ENCODE measurements at places on chromosomes 13 and 19.

DNA sequence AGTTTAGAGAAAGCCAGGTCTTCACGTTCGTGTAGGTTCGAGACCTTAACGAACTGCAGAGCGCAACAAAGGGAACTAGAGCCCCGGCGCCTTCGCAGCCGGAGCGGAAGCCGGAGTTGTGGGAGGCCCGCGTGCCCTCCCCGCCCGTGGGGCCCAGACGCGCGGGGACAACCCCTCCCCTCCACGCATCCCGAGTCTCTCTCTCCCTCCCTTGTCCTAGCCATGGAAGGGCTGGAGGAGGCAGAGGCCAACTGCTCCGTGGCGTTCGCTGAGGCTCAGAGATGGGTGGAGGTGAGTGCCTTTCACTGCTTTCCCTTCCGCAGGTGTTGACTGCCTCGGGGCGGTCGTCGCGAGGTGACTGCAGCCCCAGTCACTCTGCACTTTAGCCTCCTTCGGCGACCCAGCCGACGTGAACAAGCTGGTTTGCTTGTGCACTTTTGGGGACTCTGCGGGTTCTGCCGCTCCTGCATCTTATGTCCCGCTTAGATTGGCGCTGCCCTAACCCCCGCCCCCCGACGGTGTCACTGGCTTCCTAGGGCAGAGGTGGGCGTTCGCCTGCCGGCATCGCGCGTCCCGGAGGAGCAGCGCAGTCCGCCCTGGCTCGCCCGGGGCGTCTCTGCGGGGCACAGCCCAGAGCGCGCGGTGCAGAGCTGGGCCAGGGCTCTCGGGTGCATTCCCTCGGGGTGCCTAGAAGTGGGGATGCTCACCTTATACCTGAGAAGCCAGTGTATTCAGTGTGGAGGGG lies 478 bp downstream of the LMO7 start:
- DNase-seq = peak; percentile 29

DNA sequence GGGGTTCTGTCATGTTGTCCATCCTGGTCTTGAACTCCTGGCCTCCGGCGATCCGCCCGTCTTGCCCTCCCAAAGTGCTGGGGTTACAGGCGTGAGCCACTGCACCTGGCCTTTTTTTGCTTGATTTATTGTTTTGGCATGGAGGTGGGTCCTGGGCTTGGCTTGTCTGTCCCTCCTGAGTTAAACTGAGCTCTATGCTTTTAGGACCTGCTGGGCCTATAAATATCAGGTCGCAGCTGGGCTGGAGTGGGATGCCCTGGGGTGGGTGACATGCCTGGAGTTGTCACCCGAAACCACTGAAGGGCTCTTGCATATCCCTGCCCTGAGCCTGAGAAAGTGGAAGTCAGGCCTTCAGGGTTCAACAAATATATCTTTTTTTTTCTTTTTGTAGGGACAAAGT lies 5.5 kb downstream of the ARRDC5 start:
- no peak for DNase-seq

DNA sequence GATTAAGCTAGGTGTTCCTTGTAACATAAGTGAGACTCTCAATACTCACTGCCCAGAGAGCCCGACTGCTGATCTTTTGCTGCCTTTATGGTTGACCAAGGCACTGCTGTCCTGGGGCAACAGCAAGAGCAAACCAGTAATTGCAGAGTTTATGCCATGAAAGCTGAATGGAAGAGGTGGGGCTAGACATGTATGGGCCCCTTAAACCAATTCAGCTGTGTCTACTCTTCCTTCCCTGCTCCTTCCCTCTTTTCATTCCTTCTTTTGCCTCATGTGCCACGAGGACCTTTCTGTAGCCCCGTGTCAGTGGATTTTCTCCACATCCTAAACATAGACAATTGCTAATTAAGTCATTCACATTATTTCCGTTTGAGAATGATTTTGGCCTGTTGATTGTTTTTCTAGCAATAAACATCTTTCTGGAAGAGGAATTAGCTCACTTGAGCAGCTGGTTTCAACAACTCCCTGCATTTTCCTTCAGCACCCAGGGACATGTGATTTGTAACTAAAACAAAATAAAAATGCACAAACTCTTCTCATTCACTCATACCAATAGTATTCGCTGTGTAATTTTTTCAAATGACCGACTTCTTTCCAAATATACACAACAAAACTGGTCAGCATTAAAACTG lies 40.5 kb downstream of the RAP2A start:
- DNase-seq = no peak

- no peak for DNase-seq
These were observed 490.0 kb downstream of the GPC6 start for GRCh38 chr13:93716623-93717022.

DNA sequence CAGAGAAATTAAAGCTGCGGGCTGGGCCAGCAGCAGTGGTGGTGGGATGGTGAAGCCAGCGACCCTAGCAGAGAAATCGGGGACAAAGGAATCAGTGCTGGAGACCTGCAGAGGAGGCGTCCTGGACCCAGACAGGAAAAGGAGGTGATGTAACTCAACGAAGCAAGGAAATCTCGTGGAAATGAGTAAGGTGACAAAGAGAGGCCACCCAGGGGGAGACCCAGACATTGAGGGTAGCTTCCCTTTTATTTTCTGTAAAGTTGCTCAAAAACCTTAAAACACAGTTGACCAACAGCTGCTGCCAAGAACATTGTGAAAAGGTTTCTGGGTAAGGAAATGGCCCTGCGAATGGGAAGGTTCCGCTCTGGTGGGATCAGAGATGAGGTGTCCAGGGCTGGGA lies 13.3 kb upstream of the RETN start:
- peak; percentile 98 for DNase-seq

DNA sequence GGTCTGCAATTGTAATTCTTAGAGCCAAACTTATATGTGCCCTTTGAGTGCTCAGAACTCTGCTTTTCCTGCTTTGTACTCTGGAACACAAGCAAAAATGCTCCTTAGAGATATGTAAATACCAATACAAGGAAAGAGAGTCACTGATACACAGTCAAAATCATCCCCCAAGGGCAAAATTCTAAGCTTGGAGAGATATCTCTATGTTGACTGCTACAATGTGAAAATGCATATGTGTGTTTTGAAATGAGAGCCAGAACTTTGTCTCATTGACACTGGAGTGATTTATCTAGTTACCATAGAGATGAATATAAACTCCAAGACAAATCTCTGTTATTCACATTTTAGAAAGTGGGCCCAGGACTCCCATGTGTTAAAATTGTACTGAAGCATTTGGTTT lies 494.8 kb upstream of the SLITRK1 start:
- DNase-seq = no peak

DNA sequence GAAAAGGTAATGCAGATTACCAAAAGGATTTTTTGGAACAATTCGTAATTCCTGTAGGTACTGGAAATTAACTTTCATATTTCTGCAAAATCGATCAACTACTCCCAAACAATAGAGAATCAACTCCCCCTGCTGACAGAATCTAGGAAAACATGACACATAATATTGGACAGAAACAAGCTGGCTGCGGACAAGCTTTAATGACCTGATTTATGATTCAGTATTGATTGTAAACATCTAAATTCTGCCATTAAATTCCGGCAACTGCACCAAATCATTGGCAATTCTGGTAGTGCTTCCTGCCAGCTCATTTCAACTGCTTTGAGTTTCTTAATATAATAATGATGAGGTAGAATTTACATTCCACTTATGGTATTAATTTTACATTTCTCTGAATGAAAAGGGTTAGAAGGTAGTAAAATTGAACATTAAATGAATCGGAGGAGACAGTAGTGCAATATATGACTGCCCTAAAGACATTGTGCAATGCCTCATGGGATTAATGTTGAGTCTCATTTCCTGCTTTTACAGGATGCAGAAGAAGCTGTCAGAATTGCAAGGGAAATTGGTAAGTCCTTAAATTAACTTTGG lies 146.5 kb downstream of the PCCA start:
- DNase-seq = peak; percentile 81

DNA sequence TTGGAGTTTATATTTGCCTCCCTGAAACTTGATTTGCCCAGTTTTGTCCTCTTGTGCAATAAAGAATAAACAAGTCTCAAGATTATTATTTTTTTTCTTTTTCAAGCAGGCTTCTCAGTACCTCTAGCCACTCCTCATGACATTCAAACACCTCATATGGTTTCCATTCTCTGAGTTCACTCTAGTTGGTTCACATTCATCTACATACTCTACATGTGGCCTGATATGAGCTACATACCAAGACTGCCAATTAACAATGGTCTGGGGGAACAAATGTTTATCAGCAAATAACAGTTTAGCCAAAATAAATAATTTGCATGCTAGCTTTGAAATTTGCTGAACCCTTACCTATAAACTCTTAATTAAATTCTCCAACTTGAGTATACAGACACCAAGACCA lies 22.5 kb downstream of the KCNRG start:
- no peak for DNase-seq

GRCh38 chr13:69817333-69817869 lies 290.2 kb upstream of the ATXN8OS start:
- no peak for DNase-seq

DNA sequence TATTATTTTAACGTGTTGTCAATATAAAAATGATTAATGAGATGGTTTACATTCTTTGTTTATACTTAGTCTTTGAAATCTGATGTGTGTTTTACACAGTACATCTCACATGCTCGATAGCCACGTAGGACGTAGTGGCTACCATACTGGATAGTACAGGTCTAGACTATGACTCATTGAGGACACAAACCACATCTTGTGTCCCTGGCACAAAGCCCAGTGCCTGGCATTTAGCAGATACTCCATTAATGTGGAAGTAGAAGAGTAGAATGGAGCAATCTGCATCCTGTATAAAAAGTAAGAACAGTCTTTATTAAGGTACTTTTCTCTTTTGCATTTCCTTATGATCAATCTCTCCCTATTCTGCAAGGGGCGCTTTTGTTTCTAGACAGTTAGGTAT lies 49.0 kb upstream of the FRY start:
- DNase-seq = peak; percentile 85

- DNase-seq = no peak
These were observed 219.9 kb downstream of the SPRY2 start for GRCh38 chr13:80121038-80121437.

- DNase-seq = no peak
These were observed 39.0 kb downstream of the RCBTB2 start for GRCh38 chr13:48493851-48494250.

- no peak for DNase-seq
These were observed 167.8 kb downstream of the ZNF536 start for GRCh38 chr19:30539981-30540380.

GRCh38 chr13:60689571-60689970 lies 292.6 kb downstream of the TDRD3 start:
- DNase-seq = no peak

DNA sequence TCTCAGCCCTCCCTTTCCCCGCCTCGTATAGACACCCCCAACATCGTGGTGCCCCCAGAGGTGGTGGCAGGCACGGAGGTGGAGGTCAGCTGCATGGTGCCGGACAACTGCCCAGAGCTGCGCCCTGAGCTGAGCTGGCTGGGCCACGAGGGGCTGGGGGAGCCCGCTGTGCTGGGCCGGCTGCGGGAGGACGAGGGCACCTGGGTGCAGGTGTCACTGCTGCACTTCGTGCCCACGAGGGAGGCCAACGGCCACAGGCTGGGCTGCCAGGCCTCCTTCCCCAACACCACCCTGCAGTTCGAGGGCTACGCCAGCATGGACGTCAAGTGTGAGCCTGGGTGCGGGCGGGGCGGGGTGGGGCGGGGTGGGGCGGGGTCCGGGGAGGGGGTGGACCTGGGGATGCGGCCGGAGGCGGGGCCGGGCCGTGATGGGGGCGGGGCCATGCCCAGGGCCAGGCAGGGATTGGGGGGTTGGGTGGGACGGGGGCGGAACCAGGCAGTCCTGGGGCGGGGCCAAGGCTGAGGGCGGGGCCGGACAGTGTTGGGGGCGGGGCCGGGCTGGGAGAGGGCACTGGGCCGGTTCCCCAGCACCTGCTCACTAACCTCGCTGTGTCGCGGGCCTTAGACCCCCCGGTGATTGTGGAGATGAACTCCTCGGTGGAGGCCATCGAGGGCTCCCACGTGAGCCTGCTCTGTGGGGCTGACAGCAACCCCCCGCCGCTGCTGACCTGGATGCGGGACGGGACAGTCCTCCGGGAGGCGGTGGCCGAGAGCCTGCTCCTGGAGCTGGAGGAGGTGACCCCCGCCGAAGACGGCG lies 7.8 kb downstream of the MAG start:
- no peak for DNase-seq

- no peak for DNase-seq
These were observed 4.0 kb downstream of the PTBP1 start for GRCh38 chr19:801030-801860.

- DNase-seq = no peak
These were observed 2412.4 kb downstream of the PCDH9 start for GRCh38 chr13:64817691-64818090.

- DNase-seq = no peak
These were observed 26.7 kb downstream of the LATS2 start for GRCh38 chr13:21034603-21035191.

DNA sequence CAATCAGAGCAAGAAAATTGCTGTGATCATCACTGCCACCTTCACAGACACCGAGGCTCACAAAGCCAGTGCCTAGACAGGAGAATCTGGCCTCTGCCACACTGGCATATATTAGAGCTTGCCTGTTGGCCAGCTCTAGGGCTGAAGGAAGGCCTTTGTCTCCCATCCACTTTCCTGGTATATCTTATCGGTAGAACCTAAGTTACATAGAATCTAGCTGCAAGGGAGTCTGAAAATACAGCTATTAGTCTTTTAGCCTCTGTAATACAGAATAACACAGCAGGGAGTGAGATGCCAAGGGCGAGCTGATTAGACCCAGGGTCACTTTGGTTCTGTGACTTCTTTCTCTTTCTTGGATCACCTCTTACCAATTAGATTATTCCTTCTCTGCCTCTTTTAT lies 154.9 kb upstream of the KL start:
- DNase-seq = no peak

DNA sequence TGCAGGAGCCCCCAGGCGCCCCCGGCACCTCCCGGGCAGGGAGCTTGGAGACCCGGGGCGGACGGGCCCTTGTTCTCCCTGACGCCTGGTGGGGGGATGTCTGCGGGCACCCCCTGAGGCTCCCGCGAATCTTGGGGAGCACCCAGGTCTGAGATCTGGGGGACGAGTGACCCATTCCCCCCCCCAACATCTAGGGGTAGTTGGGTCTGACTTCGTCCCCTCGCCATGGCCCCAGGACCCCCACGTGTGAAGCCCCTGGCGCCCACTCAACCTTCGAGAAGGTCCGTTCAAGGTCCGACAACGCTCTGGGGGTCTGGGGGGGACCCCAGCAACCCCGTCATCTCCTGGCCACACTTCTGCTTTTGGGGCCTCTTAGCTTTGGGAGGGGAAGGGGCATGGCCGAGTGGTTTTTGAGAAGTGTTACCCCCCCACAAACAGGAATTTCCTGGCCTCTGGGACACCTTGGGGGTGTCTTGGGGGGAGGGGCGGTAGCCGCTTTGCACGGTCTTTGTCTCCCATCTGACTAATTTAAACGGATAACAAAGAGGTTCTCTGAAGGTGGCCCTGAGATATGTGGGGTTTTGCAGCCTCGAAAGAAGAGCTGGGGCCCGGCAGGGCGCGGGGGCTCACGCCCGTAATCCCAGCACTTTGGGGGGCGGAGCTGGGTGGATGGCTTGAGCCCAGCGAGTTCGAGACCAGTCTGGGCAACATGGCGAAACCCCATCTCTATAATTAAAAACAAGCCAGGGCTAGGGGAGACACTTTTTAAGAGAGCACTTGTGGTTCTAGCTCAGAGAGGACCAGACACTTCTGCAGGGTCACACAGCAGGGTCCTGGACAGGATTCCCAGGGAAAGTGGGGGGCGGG lies 608 bp downstream of the CNN2 start:
- peak; percentile 37 for DNase-seq

Measured in inflammatory macrophage treated with lipopolysaccharide for 1 hour (primary cell).